Activated T-helper 17 cell treated with anti-CD3 and anti-CD28 coated beads, Interleukin-2, amount 50 U/mL, for 72 hours (primary cell): ENCODE measurements at places on chromosomes 12 and 14.

DNA sequence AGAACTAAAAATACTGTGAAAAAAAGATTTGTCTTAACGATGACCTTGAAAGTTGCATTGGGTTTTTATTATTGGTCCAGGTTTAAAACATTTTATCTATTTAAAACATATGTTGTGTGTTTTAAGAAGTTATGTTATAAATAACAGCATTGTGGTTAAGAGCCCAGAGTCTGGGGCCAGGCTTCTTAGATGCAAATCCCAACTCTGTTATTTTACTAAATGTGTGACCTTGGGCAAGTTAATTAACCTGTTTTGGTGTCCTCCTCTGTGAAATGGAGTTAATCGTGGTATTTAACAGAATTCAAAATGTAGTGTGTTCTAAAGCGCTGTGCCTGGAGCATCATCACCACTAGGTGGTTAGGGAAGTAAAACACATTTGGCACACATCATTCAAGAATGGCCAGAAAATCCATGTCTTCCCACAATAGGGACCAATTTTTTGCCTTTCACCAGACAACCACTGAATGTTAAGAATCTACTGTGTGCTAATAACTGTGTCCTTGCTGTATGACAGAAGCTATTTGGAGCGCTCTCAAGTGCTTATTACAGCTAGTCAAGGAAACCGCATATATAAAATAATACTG is 133.3 kb downstream of the MON2 start:
- ATAC-seq = no peak

- ATAC-seq = no peak
Measured at GRCh38 chr14:98957211-98958047, 314.6 kb downstream of the BCL11B start.

- ATAC-seq = peak; percentile 21
Measured at GRCh38 chr14:104085032-104085888, at the start of gene ASPG. TSS of gene ASPG (plus strand) at chr14:104085700. CDS start at chr14:104085771, 71 bp downstream.

GRCh38 chr12:131723532-131723931 is 12.6 kb downstream of the SFSWAP start:
- ATAC-seq = no peak

- ATAC-seq = no peak
Measured at GRCh38 chr12:52913431-52913821, 8.6 kb upstream of the KRT8 start.

DNA sequence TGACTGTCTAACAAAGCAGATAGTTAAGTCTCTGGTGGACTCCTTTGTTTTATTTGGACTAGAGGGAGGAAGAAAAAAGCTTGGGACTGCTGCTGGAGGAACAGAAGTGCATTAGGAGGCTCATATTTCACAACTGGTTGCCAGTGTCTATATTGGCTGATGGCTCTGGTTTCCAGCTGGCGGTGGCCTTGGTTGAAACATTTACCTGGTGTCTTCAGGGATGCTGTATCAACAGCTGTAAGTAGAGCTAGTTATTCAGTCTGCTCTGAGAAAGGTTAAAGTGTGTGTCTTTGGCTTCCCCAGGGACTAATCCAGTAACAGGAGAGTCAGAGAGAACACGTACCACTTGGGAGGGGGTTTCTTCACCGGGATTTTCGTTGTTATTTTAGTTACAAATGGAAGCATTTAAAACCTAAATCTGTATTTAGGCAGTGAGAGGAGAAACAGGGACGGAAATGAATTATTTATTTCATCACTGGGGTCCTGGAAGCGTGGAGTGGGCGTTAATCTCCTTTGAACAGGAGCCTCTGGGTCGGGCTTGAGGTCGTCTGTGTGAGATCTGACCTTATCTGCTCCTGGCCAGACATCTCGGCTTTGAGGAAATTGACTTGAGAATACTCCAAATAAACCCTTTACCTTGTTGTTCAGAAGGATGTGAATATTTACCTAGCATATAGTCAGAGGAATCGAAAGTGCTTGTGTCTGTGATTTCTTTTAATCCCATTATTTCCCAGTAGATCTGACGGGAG is 149.9 kb downstream of the NRXN3 start:
- ATAC-seq = no peak

GRCh38 chr14:27049701-27050100 is 451.9 kb upstream of the NOVA1 start:
- ATAC-seq = no peak

GRCh38 chr14:39367387-39367751 is 64.9 kb downstream of the FBXO33 start:
- ATAC-seq = no peak

DNA sequence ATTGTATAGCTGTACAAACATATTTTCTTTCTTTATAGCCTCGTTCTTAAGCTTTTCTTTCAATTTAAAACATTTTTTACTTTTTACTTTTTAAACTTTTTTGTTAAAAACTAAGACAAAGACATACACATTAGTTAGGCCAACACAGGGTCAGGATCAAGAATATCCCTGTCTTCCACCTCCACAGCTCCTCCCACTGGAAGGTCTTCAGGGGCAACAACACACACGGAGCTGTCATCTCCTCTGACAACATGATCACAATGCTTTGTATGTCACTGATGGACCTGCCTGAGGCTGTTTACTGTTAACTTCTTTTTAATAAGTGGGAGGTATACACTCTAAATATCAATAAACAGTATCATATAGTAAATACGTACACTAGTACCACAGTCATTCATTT is 191.3 kb downstream of the SYT10 start:
- ATAC-seq = no peak

DNA sequence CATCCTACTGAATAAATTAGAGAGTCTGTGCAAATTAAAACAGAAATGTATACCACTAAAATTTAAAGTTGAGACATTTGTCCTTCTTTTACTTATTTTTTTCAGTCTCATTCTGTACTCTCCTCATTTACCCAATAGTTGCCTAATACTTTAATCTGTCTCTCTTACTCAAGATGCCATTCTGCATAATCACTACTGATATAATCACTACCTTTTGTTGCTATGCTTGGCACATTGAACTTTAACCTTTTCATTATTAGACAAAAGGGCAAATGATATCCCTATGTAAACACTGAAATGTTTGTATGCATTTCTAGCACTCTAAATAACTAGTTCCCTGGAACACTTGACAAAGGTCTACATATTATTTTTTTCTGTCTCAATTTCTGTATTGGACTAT is 1108.3 kb upstream of the FLRT2 start:
- ATAC-seq = no peak

GRCh38 chr14:30648471-30648870 is 26.4 kb downstream of the SCFD1 start:
- no peak for ATAC-seq

GRCh38 chr14:98018628-98019027 is 1221.4 kb downstream of the VRK1 start:
- no peak for ATAC-seq

DNA sequence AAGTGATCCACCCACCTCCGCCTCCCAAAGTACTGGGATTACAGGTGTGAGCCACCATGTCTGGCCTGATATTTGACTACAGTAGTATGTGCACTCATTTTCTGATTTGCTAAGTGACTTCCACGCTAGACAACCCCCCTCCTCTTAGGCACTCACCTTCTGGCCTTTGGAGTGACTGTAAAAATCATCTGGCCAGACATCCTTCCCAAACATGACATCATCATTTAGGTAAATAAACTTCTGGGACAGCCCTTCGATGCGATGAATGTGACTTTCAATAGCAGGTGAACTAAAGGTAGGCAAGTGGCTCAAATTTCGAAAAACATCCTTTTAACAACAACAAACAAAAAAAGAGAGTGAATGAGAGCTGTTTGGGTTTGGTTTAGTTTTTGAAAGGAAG is 30.6 kb upstream of the SYCP3 start:
- ATAC-seq = no peak

DNA sequence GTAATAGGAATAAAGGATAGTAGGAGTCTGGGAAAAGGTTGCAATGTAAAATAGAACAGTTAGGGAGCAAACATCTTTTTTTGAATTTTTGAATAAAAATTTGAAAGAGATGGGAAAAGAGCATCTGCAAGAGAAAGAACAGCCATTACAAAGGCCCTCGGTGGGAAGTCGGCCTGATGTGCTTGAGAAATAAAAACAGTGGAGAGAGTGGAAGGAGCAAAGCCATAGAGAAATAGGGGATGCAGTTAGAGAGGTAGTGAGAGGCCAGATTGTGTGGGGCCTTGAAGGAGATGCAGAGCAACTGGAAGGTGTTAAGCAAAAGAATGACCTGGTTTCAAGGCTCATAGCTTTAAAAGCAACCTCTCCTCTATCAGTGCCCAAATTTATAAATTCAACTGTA is 409.8 kb downstream of the RERGL start:
- ATAC-seq = no peak

DNA sequence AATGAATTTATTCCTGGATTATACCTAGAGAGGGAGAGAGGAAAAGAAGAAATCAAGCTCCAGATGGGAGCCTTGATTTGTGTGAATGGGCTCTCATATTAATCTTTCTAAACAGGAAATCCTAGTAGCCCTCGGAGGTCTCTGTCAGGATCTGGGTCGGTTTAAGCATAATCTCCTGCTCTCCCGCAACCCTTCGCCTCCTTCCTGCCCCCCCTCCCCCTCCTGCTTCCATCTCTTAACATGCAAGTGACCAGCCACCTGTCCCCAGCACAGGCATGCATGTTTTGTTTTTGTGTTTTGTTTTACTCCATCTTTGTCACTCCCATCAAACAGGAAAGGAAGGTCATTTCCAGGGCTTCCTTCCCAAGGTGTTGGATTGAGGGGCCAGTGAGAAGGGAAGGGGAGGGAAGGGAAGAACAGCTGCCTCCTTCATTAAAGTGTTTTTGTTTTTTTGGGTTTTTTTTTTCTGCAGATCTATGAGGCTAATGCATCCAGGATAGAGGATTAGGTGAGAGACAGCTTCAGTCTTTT is 4.8 kb upstream of the KCNA5 start:
- ATAC-seq = no peak

DNA sequence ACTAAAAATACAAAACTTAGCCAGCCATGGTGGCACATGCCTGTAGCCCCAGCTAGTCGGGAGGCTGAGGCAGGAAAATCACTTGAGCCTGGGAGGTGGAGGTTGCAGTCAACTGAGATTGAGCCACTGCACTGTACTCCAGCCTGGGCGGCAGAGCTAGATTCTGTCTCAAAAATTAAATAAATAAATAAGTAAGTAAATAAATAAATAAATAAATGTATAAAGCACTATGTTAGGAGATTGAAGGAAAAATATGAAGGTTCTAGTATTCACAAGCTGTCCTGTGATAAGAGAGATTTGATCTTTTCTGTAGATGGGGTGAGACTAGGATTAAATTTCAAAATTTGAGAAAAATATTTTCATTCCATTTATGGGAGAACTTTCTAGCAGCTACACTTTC is 5.7 kb downstream of the DNAJC22 start:
- no peak for ATAC-seq

- ATAC-seq = peak; percentile 44
Measured at GRCh38 chr12:122022393-122023338, 982 bp downstream of the BCL7A start.

DNA sequence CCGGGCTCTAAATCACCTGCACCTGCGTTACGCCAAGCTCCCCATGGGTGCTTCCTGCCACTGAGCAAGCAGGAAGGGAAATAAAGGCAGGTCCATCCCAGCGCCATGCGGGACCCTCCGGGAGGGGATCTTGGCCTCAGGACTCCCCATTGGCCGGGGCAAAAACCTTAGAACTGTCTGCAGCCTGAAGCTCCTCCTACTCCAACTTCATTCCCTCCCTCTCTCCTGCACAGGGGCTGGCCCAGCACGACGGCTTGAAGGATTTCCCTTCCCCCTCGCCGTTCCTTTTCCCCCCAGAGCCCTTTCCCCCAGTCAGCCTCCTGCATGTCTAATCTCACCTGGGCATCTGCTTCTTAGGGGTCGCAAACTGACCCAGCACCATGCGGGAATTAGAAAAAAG is 137.2 kb upstream of the NCOR2 start:
- no peak for ATAC-seq

- no peak for ATAC-seq
Measured at GRCh38 chr14:77084985-77085384, 13.1 kb upstream of the CIPC start.
